NCI-H1694 (cell line): ENCODE measurements at places on chromosomes 16 and 17.

GRCh38 chr17:3905017-3905520 is 11.2 kb downstream of the P2RX1 start:
- DNase-seq, result peak; percentile 72

DNA sequence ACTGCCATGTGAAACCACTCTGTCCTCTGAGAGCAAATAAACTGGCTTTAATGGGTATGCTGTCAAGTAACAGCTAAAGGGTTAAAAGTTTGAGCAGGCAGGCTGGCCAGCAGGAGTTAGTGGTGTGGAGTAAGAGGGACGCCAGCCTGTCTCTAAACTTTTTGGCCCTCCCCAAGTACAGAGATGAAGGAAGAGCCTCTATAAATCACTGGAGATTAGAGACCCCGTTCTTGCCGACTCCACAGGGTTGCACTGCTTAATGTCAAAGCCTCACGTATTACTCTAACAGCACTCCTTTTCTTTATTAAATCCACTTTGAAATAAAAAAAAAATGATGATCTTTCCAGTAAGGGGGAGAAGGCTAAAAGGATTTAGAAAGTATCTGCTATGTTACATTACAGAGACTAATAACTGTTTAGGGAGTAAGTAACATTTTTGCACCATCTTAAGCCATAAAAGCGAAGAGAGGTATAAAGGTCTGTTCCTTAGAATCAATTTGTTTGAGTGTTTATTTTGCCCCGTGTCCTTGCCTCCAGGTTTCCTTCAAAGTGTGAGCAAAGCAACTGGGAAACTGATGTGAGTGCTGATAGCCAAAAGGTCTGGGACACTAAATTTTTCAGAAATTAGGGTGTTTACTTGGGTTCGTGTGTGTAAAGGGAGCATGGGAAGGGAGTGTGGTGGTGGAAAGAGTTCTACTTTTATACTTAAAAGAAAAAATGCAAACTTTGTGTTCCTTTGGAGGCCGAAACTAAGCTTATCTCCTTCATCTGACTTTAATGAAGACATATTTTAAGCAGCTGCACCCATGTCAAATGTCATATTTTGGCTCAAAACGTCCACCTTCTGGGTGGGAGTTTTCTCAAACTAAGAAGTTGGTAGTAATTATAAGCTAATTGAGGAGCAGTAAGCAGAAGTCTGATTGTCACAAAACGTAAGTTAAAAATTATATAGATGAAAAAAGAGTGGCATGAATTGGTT is 109.9 kb upstream of the TBX2 start:
- no peak for DNase-seq

- DNase-seq, result no peak
These were observed 30.1 kb upstream of the GAA start for GRCh38 chr17:80071116-80071841.

DNA sequence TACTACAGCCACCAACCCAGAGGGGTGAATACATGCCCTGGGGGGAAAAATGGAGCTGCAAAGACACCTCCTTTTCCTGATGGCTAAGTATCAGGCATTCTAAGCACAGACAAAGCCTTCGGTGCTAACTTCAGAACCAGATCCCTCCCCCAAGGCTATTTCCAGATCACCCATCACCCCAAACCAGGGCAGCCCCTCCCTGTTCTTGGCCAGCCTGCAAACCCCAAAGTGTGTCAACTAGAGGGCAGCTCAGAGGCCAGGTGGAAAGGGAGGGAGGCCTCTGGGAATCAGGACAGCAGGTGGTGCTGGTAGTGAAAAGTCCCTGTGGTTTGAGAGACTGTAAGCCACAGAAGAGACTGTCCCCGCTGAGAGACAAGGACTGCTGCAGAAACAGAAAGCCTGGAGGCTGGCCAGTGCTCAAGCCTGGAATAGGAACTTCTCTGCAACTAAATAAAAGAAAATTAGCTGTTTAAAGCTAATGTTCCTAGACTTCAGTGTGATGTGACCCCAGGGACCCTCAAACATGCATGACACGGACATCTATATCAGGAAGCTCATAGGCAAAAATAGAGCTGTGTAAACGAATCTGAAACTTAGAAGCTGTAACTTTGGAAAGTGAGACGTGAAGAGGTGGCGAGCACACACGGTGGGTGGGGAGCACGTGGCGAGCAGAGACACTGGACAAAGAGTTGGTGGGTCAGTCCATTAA is 9.1 kb downstream of the TUBG1 start:
- no peak for DNase-seq

GRCh38 chr17:50272246-50272645 is 2.0 kb upstream of the TMEM92 start:
- DNase-seq, result no peak

GRCh38 chr16:8694795-8695728 is 20.6 kb downstream of the ABAT start:
- no peak for DNase-seq

DNA sequence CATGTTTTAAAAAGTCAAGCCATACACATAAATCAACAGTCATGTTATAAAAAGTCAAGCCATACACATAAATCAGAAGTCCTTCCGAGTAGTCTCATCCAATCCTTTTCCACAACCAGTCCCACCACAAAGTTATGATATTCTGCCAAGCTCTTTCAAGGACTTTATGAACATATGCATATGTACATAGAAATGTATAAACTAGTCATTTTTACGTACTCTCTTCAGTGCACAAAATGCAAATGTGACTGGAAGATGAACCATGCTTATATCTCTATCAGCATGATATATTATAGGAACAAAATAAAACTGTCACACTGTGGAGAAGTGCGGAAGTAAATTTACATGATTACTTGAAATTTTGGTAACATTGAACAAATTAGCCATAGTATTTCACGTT is 200.9 kb downstream of the CNTNAP4 start:
- DNase-seq, result no peak
